ENCODE measurements at places on chromosomes 2 and 18. TPM values are rescaled to one million over a fixed set of nuclear protein-coding genes. Genes with fewer than 3 reads are reported as not detected.

- DNase-seq, result no peak
Observed at GRCh38 chr2:221156062-221156734, 415.9 kb downstream of the EPHA4 start.

DNA sequence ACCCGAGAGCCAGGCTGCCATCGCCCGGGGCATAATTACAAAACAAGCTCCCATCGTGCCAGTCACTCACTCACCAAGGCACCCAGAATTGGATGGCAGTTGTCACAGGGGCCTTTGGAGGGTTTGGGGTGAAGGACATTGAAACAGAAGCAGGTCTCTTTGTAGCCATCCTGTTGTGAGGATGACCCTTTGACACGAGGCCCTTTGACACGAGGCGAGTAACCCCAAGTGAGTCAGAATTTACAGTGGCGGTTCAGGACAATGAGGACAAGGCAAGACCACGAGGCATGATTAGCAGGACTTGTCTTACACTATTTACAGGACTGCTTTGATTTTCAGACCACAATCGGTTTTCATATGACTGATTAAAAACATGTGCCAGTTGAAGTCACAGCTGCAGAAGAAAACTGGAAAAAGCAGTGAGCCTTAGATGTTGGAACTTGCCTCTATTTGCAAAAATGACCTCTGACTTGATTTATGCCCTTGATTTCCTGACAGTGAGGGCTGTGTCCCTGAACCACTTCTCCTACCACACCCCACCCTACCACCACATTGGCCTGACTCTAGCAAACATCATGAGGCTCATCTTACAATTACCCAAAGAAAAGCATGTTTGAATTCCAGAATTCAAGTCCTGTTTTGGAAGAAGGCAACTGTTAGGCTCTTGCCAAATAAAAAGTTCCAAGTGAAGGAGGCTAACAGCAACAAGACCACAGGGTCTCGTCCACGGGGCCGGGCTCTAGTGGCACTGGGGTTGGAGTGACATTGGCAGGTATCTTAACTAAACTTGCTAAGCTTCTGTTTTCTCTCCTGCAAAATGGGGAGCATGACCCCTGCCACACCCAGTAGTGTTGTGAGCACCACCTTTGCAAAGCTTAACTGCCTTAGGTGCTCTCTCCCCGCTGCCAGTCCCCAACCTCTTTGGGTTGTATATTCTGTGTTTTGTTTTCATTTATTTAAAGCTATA is 64.4 kb upstream of the FOSL2 start:
- DNase-seq, result no peak

- DNase-seq, result no peak
Observed at GRCh38 chr2:67002618-67003371, 394.3 kb upstream of the ETAA1 start.

DNA sequence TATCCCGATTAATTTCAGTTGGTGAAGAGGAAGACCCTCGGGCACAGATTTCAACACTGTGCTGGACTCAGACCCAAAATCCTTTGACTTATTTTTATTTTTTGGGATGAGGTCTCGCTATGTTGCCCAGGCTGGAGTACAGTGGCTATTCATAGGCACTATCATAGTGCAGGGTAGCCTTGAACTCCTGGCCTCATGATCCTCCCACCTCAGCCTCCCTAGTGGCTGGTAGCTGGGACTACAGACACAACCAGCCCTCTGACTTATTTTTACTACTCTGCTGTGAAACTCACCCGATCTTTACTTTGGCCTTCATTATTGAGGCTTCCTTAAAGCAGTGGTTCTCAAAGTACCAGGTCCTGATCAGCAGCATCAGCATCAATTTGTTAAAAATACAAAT is 18.2 kb upstream of the ADAM17 start:
- no peak for DNase-seq

DNA sequence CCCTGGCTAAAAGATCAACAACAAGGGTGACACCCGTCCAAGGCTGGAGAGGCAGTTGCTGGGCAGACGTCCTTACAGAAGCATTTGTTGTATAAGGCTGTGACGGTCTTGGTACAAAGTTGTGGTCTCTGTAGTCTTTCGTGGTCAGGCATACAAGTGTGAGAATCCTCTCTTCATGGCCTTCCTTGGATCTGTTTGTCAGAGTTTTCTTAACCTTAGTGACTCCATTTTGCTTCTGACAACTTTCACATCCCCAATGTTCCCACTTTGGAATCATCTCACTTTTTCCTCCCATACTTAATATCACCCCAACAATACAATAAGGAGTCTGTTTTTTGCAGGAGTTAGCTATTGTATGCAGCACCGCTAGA is 72.7 kb upstream of the ZCCHC2 start:
- no peak for DNase-seq

DNA sequence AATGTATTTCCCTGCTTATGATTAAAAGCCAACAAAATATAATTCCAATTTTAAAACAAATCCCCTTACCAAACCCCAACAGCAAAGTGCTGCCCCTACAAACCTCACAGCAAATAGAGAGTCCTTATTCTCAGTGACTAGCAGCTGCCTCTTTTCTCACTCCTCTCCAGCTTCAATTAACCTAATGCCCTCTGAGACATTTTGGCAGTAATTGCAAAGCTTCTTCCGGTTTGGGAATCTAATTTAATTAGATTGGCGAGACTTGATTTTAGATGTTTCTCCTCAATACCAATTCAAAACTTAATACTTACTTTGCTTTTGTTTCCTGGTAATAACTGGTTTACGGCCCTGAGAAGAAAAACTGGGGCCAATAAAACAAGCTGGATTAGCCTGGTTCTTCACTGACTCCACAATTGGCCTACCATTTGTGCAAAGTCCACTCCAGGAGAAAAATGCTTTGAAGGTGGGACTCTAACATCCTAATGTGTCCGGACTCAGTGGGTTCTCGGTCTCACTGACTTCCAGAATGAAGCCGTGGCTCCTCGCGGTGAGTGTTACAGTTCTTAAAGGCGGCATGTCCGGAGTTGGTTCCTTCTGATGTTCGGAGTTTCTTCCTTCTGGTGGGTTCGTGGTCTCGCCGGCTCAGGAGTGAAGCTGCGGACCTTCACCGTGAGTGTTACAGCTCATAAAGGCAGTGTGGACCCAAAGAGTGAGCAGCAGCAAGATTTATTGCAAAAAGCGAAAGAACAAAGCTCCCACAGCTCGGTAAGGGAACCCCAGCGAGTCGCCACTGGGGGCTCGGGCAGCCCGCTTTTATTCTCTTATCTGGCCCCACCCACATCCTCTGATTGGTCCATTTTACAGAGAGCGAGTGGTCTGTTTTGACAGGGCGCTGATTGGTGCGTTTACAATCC is 52.8 kb downstream of the SLC35F5 start:
- DNase-seq, result no peak

DNA sequence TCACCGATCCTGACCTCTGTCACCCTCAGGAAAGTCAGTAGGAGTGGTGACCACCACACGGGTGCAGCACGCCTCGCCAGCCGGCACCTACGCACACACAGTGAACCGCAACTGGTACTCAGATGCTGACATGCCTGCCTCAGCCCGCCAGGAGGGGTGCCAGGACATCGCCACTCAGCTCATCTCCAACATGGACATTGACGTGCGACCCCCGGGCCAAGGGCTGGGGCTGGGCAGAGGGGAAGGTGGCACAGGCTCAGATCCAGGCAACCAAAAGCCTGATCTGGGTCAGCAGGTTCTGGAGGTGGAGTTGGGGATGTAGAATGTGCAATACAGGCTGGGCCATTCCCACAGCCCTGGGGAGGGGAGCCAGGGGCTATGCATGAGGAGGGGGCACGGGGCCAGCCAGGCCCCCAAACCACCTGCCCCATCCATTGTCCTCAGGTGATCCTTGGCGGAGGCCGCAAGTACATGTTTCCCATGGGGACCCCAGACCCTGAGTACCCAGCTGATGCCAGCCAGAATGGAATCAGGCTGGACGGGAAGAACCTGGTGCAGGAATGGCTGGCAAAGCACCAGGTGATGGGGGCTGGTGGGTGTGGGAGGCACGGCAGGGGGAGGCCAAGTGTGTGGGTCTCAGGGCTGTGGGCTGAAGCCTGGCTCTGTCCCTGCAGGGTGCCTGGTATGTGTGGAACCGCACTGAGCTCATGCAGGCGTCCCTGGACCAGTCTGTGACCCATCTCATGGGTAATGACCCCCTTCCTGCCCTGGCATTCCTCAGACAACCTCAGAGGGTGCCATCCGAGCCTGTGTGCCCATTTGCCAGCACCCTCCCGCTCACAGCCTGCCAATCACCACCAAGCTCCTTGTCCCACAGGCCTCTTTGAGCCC is 1.4 kb downstream of the ALPI start:
- DNase-seq, result no peak

DNA sequence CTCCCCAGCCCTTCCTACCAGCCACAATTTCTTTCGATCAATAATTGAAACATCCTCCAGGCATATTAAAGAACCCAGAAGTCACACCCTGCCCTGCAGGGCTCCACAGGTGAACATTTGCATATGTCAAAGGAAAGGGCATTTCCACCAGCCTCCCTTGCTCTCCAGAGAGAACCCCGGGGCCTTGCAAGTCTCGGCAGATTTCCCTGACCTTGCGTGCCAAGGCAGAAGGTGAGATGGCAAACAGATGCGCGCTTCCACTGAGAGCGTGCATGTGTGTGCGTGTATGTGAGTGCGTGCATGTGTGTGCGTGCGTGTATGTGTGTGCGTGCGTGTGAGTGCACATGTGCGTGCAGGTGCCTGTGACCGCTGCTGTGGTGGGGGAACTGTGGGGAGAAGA is 120.3 kb downstream of the INO80D start:
- no peak for DNase-seq

GRCh38 chr18:34847408-34847807 is 137.3 kb downstream of the DTNA start:
- DNase-seq, result no peak

DNA sequence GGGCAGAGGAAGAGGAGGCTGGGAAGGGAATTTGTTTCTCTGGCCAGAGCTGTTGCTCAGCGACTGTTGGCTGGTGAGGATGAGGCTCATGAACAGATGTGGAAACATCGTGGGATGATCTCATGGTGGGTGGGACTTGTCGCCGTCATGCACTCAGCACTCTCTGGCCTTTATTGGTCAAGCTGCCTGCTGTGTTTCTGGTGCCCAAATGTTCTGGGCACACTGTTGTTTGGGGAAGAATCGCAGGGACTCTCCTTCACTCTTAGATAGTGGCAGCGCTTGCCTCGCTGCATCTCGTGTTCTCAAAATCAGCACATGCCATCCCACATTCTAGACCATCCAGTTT is 145.6 kb downstream of the AGAP1 start:
- peak; percentile 92 for DNase-seq

DNA sequence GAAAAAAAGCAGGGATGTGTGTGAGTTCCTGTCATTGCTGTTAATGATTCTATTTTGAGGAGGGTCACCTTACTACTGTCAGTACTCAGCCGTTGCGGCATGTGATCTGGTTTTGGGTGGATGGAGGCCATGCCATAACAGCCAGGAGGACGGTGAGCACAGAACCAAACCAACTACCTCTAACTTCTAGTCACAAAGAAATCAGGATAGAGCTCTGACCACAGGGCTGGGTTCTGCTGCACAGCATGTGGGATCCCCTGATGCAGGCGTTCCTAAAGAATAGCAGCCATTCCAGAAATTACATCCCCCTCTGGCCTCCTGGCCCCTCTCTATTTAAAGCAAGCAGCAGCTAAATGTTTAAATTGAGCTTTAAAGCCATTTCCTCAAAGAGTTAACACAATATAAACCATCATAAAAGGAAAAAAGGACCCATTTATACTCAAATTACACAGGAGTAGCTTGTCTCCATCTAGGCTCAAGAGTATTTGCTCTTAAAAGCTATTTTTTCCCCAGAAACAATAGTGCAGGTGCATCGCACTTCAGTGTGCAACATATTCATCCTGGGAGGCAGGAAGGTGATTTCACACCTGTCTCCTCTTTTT is 786.4 kb downstream of the RNF144A start:
- no peak for DNase-seq

GRCh38 chr18:32049393-32050171 is 31.0 kb downstream of the RNF125 start:
- no peak for DNase-seq

- DNase-seq, result no peak
Observed at GRCh38 chr2:221997100-221997499, 301.7 kb downstream of the PAX3 start.

- DNase-seq, result no peak
Observed at GRCh38 chr18:12056034-12056883, 37.4 kb upstream of the ANKRD62 start.

GRCh38 chr2:200262047-200262446 is 44.4 kb upstream of the SPATS2L start:
- no peak for DNase-seq

GRCh38 chr2:156339110-156339847 is 6.8 kb upstream of the NR4A2 start:
- no peak for DNase-seq

DNA sequence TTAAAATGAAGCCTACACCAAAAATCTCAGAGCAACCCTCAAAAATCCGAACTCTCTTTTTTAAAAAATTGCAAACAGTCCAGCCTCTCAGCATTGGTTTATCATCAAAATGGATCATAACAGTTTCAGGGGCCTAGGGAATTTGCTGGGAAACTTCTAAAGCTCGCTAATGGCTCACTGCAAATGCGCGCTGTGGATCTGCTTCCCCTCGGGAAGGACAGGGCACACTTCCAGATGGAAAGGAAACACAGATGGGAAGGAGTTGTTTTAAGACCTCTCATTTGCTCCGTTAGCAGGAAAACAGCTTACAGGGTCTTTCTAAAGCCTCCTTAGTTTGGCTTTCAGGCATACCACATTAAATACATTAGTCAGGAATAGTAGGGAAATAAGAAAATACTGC is 27.2 kb downstream of the FECH start:
- DNase-seq, result peak; percentile 75

DNA sequence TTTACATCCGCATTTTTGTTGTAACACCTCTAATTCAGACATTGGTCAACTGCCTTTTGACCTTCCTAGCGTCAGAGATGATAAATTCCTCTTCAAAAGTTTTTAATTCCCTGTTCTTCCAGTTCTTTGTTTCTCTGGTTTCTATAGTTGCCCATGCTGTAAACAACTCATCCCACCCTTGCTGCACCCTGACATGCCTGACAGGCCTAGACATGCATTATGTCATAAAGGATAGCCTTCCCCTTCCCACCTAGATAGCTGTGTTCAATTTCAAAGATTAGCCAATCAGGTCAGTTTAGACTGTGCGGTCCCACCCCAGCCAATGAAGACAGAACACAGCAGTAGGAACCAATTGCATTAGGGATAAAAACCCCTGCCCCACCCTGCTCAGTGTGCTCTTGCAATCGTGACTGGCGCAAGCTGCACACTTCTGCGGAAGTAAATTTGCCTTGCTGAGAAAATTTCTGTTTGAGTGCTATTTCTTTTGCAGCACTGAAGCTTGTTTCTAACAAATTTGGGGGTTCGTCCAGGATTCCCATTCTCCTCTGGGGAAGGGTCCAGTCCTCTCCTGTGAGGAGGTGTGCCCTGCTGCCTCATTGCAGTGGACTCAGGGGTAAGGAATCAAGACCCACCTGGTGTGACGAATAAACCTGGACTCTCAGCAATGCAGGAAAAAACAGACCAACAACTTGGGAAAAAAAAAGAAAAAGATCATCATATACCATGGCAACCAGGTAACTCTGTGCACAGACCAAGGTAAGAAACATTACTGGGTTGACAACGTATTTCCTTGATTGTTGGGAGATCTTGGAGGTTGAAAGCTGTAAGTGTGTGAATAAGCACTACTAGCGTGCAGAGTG is 9.1 kb upstream of the SAP130 start:
- no peak for DNase-seq

The CHRND gene
- 173 TPM for polyA plus RNA-seq

The GNLY gene
- polyA plus RNA-seq, result 0.77 TPM

The GULP1 gene
- 18.3 TPM for polyA plus RNA-seq

The GTF3C2 gene
- polyA plus RNA-seq, result 32.5 TPM

The ASTL gene
- polyA plus RNA-seq, result not detected

The RIT2 gene
- polyA plus RNA-seq, result not detected

The SEC11C gene
- 8.0 TPM for polyA plus RNA-seq

Data from hindlimb muscle (tissue), 1 donor.